ENCODE measurements at places on chromosomes 13 and 19.

DNA sequence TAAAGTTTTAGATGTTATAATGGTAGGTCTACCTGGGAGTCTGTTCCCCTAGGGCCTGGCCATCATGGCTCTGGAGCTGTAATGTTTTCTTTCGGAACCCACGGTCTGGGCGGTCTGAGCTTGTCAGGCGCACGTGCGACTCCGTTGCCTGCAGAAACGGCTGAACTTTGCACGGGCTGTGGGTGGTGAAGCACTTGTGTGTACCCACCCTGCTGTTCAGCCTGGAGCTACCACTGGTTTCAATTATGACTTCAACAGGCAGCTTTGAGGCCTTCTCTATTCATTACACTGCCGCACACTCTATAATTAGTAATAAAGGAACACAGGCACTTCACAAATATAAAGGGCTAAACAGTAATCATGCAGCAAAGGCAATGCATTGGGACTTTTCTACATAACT, 6.0 kb downstream of the PCDH8 start:
- DNase-seq, result no peak

DNA sequence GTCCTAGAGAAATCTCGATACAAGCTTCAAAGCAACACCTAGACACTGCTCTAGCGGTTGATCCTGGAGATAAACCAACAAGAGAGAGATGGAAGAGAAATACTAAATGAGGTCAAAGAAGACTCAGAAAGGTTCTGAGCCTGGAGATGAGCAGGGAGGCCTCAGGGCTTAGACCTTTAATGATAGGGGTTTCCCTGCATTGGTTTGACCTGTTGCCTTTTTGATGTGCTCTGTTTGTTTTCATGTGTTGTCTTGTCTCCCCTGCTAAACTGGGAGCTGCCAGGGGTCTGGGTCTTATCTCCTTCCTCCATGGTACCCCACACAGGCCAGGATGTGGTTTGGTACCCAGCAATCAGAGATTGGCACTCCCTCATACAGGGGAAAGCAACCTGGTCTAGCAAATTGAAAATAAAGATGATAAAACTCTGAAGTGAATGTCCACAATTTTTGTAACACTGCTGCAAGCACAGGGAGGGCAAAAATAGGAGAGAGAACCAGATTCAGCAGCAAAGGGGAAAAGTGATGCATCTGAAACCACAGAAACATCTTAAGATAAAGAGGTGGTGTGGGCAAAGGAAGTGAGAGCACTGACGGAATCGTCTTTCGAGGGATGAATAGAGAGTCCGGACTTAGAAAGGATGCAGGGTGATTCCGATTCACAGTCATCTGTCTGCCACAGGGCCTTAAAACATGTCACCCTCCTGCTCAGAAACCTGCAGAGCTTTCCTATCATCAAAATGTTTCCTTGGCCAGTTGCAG, 3.5 kb downstream of the FFAR2 start:
- no peak for DNase-seq

- peak; percentile 40 for DNase-seq
These were observed 2.1 kb upstream of the PCDH8 start for GRCh38 chr13:52850396-52851136.

GRCh38 chr13:27349458-27349857, 75.0 kb upstream of the GTF3A start:
- DNase-seq, result no peak

Measured in activated naive CD4-positive, alpha-beta T cell treated with anti-CD3 and anti-CD28 coated beads, Interleukin-2, amount 50 U/mL, for 16 hours (primary cell).